ENCODE measurements at places on chromosomes 6 and 20. TPM values are rescaled to one million over a fixed set of nuclear protein-coding genes. Genes with fewer than 3 reads are reported as not detected.

Gene NCOA7
- total RNA-seq, result 10.6 TPM

Gene NOX3
- total RNA-seq, result not detected

Gene ZNF391
- total RNA-seq, result 3.3 TPM

Gene ULBP3
- total RNA-seq, result 4.7 TPM

Gene TRIM31
- not detected for total RNA-seq

Gene NRSN1
- total RNA-seq, result not detected

Gene DTNBP1
- total RNA-seq, result 1.9 TPM

Gene PHF1
- total RNA-seq, result 20.2 TPM

Gene SNAP25
- 6.6 TPM for total RNA-seq

Gene ALDH5A1
- total RNA-seq, result 0.64 TPM

Gene SPATA25
- 1.2 TPM for total RNA-seq

Gene POLR1C
- 25.1 TPM for total RNA-seq

Data from epithelial cell of alveolus of lung (primary cell).